ENCODE measurements at places on chromosomes 5 and 9. TPM values are rescaled to one million over a fixed set of nuclear protein-coding genes. Genes with fewer than 3 reads are reported as not detected.

DROSHA gene
- total RNA-seq = 51.7 TPM

ALDH7A1 gene
- total RNA-seq = 23.7 TPM

CNTNAP3B gene
- total RNA-seq = 11.1 TPM

EPB41L4A gene
- 44.8 TPM for total RNA-seq

FCN1 gene
- total RNA-seq = 84.4 TPM

RFX3 gene
- 25.4 TPM for total RNA-seq

GRIA1 gene
- 10.3 TPM for total RNA-seq

SPINK4 gene
- total RNA-seq = not detected

ASPN gene
- total RNA-seq = 2.3 TPM

LAMC3 gene
- 26.4 TPM for total RNA-seq

TEX48 gene
- total RNA-seq = not detected

ISL1 gene
- 0.15 TPM for total RNA-seq

STKLD1 gene
- 1.6 TPM for total RNA-seq

FCN2 gene
- total RNA-seq = not detected

AHRR gene
- 8.4 TPM for total RNA-seq

CDH10 gene
- 0.35 TPM for total RNA-seq

GRXCR2 gene
- not detected for total RNA-seq

OTP gene
- not detected for total RNA-seq

JAK2 gene
- total RNA-seq = 32.8 TPM

ALDH1A1 gene
- 238 TPM for total RNA-seq

C9orf50 gene
- not detected for total RNA-seq

PCDHB3 gene
- 1.5 TPM for total RNA-seq

BTNL8 gene
- 5.3 TPM for total RNA-seq

SPAG8 gene
- total RNA-seq = 13.3 TPM
